CMK (cell line): ENCODE measurements at places on chromosomes 11 and 22.

DNA sequence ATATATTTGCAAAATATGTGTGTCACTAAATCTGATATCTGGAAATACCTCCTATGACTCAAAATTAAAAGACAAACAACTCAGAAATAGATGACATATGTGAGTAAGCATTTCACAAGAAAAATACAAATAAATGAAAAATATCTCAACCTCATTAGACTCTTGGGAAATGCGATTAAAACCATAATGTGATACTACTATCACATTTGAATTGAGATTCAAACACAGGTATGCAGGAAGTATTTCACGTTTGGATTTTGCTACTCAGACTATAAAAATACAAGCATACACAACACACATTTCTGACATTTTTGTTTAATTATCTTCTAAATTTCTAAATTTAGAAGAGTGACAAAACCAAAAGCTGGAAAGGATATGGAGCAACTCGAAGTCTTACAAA is 811.9 kb upstream of the LRRC4C start:
- DNase-seq: no peak

DNA sequence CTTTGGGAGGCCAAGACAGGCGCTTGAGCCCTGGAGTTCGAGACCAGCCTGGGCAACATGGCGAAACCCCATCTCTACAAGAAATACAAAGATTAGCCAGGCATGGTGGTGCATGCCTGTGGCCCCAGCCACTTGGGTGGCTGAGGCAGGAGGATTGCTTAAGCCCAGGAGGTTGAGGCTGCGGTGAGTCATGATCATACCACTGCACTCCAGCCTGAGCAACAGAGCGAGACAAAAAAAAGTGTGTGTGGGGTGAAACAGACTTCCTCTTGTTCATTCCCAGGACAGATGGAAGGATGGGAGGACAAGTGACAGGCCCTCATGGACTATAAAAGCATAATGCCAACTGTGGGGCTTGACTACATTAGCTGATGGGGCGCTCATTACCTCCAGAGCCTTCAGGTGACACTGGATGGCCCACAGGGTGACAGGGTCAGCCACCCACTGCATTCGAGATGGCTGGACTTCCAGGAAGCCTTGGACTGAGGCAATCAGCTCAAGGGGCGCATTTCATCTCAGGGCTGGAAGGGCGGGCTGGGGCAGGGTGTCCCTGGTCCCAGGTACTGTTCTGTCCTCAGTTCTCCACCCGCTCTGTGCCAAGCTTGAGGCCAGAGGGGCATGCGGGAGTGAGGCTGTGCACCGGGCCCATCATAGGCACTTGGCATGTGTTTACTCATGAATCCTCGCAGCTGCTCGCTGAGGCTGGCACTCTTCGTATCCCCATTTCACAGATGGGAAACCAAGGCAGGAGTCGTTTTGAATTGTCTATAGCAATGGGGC is 12.5 kb downstream of the NPTXR start:
- DNase-seq: no peak

GRCh38 chr11:48004456-48004855 is 24.1 kb downstream of the PTPRJ start:
- DNase-seq: no peak

GRCh38 chr11:84455691-84456090 is 1169.5 kb upstream of the CCDC90B start:
- no peak for DNase-seq

DNA sequence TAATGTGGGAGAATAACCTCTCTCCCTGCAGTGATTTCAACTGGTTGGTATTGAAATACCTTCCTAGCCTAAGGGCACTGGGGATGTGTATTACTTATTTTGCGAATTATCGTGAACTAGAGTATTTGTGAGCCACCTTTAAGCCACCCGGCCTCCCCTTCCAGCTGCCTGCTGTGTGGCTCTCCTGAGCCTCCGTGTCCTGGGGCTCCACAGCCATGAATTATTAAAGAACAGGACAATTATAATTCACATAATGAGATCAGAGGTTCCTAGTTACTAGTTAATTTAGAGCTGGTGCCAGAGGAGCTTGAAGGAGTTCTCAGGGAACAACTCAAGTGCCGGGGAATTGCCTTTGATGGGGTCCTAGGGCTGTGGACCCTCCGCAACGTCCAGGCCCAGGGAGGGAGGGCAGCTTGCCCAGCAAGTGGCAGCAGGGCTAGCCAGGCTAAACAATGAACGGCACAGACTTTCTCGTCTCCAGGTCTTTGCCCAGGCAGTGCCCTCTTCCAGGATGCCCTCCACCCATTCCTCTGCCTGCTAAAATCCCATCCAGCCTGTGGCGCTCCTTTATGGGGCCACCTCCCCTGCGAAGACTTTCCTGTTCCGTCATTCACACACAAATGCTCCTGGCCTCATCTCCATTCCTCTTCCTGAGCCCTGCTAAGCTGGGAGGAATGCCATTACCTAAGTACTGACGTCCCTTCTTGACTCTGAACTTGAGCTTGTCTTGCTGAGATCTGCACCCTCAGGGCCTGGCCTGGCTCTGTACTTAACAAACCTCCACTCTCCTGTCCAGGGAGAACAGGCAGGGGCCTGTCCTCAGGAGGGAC is 91.5 kb downstream of the RTL6 start:
- no peak for DNase-seq

DNA sequence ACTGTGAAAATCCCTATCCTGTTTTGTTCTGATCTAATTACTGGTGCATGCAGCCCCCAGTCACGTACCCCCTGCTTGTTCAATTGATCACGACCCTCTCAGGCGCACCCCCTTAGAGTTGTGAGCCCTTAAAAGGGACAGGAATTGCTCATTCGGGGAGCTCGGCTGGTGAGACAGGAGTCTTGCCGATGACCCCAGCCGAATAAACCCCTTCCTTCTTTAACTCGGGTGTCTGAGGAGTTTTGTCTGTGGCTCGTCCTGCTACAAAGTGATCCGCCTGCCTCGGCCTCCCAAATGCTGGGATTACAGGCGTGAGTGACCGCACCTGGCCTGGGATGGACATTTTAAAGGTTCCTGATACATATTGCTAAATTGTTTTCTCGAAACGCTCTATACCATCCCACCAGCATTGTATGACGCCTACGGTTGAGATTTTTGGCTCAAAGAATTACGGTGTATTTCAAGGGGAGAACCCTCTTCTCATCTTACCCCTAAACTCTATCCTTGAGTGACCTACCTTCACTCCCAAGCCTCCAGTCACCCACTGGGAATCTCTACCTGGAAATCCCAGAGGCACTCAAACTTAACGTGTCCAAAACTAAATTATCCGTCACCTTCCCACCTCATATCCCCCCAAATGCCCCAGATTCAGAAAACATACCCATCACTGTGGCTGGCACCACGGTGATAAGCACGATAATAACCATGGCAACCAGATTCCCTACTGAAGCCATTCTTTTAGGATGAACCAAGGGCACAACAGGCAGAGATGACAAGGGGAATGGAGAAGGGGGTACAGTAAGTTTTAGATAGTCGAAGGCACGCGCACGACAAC is 789 bp upstream of the POLA2 start:
- no peak for DNase-seq

GRCh38 chr11:70186420-70186819 is 16.7 kb upstream of the FADD start:
- DNase-seq: no peak

DNA sequence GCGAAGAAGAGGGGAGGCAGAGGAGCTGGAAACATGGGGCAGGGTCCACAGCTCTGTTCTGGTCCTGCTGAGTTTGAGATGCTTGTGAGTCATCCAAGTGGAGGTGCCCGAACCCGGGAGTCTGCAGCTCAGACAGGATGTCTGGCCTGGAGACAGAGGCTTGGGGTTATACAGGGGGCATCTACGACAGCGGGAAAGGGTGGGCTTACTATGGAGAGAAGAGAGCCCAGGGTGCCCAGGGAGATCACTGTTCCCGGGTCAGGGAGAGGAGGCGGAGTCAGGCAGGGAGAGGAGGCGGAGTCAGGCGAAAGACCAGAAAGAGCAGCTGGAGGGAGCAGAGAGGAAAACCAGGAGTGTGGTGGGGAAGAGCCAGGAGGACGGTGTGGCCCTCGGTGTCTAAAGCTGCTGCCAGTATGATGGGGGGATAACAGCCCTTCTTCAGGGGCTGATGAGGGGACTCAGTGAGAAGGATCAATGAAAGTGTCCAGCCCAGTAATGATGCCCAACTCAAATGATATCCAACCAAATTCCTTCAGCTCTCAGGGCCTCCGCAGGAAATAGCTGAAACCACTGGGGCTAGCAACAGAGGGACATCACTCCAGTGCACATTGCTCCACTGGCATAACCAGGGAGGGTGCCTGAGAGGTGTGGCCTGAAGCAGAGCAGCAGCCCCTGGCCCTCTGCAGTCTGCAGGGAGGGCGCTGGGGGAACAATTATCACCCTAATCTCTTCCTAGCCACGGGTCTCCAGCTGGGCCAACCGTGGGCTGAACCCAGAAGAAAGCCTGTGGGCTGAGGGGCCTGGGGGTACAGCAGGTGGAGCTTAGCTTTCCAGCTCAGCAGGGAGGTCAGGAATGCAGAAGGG is 2.6 kb upstream of the LTBP3 start:
- DNase-seq: no peak

- DNase-seq: no peak
Observed at GRCh38 chr22:20235389-20235991, 32.6 kb downstream of the RTN4R start.

- DNase-seq: no peak
Observed at GRCh38 chr11:27571154-27571810, 64.7 kb upstream of the LIN7C start.

- no peak for DNase-seq
Observed at GRCh38 chr22:16961477-16962186, 46.4 kb downstream of the GAB4 start.

DNA sequence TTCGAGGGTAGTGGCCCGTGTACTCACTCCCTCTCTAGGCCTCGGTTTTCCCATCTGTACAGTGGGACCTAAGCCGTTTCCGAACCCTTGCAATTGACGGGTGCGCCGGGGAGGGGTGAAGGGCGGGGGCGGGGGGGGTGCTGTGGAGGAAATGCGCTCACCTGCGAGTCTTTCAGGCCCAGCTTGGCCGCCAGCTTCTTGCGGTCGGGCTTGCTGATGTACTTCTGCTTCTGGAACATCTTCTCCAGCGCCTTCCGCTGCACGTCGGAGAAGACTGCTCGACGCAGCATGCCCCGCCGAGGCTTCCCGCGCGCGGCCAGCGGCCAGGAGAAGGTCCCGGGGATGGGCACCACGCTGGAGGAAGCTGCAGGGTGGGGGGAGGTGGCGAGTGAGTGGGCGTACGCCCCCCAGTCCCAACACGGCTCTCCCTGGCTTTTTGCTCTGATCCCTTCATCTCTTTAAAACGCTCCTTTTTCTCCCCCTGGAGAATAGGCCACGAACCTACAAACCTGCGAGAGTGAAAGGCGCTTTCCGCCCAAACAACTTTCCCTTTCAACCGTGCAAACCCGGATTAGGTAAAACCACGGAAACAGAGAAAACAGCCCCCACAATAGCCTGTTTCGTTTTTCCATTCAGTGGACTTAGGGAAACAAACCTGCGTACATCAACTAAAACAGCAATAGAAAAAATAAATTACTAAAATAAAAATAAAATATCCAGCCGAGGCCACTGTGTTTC is 3.2 kb downstream of the DBX1 start:
- no peak for DNase-seq

DNA sequence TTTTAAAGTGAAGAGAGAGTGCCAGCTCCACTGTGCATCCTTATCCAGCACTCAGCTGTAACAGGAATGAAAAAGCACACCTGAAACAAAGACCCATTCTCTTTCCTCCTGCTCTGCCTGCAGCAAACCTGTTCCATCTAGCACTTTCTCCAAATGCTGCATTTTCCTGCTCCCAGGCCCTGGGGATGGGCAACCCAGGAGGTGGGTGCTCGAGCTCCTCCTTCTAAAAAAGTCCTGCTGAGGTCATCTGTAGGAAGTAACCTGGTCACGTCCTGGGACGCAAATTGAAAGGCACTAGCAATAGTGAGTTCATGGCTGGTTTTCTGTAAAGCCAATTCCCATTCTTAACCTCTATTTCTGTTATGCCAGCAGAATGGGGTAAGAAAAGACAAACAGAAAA is 173.7 kb downstream of the MAML2 start:
- no peak for DNase-seq

DNA sequence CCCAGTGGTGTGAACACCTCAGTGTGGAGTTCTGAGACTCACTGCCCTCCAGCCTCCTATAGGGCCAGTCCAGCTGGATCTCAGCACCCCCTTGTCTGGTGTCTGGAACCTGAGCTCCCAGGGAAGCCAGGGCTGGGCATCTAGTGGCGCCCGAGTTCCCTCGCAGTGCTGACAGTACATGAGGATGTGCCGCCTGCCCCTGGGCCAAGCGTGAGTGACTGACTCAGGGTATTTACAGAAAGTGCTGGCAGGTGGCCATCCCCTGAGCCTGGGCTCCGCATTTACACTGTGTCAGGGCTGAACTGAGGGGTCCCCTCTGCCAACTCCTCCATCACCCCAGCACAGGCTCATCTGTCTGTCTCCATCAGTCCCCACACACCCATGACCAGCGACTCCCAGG is 185.3 kb downstream of the BRD1 start:
- DNase-seq: no peak

GRCh38 chr22:38706901-38707195 is 1.1 kb downstream of the GTPBP1 start:
- no peak for DNase-seq

DNA sequence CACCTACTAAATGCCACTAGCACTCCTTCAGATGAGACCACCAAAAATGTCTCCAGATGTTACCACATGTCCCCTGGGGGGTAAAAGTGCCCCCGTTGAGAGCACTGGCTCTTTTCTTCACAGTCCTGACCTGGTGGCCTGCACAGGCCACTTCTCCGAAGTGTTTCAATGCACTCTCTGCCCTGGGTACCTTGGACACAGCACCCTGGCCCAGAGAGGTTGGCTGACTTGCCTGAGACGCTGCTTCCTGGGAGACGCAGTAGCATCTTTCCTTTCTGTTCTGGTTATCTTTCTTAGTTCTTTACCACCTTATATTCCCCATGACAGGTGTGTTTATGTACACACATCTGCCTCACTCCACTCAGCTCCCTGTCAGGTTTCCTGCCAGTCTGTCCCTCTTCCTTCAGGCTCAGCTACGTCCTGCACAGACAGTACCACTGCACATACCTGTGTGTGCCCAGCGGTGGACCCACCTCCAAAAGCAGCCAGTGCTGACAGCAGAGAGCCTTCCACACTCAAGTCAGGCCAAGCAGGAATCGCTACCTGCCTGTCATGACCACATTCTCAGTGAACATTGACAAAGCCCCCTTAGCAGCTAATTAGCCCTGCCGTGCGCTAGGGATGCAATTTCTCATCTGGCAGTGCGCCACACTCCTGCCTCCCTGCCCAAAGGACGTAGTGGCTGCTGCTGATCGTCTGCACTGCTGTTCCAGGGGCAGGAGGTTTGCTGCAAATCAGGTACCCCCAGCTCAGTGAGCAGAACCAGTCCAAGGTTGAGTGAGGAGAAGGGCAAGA is 39.0 kb downstream of the FAM83F start:
- DNase-seq: no peak

GRCh38 chr11:60872124-60872960 is 5.0 kb downstream of the ZP1 start:
- DNase-seq: no peak

DNA sequence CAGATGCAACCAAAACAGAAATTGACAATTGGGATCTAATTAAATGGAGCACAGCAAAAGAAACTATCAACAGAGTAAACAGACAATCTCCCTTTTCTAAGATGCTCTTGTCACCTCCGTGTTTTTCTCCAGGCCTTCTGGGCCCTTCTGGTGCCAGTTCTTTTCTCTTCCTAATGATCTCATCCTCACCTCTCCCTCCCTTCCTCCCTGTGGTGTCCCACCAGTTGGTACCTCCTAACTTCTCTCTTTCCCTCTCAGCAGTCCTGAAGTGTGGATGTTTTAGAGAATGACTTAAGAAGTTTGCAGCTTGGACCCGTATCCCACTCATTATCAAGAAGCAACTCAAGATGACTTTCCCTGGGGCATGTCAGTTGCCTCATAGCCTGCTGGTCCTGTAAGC is 6.4 kb downstream of the APOBEC3H start:
- no peak for DNase-seq

- DNase-seq: no peak
Observed at GRCh38 chr11:130999992-131000770, 83.9 kb upstream of the SNX19 start.
